ENCODE measurements at places on chromosomes 13 and 19.

DNA sequence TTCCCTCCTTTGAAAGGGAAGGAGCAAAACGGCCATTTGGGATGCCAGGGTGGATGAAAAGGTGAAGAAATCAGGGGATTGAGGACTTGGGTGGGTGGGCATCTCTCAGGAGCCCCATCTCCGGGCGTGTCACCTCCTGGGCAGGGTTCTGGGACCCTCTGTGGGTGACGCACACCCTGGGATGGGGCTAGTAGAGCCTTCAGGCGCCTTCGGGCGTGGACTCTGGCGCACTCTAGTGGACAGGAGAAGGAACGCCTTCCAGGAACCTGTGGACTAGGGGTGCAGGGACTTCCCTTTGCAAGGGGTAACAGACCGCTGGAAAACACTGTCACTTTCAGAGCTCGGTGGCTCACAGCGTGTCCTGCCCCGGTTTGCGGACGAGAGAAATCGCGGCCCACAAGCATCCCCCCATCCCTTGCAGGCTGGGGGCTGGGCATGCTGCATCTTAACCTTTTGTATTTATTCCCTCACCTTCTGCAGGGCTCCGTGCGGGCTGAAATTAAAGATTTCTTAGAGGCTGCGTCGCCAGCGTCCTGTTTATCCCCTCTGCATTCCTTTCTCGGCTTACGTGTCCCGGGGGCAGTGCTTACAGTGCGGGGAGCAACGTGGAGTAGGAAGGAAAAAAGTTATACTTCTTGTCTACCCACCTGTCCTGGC, 15.2 kb upstream of the S1PR4 start:
- peak; percentile 93 for DNase-seq

DNA sequence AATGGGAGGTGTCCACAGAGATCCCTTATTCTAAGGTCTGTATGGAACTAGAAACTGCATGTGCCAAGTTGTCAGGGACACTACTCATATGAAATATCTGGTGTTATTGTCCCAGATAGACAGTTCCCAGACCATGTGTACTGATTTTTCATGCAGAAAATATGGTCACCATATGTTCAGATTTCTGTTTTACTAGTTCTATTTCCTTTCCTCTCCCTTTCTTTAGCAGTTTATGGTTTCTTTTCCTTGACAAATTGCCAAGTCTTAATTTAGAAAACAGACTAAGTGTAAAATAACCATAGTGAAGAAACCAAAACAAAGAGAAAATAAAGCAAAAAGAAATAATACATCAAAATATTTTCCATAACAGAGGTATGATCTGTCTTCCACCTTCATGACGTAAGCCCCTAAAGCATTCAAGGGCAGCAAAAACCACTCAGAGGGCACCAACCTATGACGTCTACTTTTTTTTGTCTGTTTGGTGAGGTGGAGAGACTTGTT, 248.5 kb downstream of the KCTD12 start:
- DNase-seq = peak; percentile 16

DNA sequence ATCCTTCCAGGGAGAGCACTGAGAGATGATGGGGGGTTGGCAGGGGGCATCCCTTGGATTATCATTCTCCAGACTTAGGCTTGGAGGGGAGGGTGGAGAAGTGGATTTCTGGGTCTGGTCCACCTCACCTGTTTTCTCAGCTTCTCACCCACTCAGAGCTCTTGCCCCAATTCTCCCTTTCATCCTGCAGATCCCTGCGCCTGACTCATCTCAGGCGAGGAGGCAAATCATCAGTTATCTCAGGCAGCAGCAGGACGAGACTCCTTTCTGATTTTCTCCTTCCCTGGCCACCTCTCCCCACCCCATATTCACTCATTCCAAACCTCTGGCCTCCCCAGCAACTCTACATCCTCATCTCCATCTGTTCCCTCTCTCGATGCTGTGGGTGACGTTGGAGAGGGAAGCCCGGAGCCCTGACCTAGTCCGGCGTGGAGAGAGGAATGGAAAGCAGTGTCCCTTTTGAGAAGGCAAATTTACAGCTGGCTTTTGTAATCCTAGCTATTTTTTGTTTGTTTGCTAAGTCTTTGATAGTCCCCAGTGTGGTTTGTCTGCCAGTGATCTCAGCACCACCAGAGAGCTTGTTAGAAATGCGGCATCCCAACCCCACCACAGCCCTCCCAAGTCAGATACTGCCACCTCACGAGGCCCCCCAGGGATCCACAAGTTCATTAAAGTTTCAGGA, 24.0 kb upstream of the TPT1 start:
- no peak for DNase-seq

DNA sequence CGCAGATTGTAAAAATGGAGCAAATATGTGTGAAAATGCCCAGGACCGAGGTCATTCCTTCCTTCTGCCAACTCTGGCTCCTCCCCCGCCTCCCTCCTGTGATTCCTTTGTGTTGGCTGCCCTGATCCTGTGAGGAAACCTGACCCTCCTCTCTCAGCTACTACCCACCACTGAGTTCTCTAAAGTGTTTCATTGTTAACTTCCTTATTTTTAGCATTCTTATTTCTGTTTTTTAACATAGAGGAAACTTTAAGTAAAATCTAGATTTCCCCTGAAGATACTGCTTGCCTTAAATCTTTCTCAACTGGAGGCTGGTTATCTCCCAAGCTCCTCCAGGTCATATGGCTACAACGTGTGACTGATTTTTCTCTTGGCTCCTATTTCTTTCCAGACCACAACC, 21.7 kb upstream of the FBXL3 start:
- no peak for DNase-seq

- DNase-seq = no peak
Observed at GRCh38 chr19:39351537-39352064, 9.4 kb downstream of the SAMD4B start.
